Muscle of leg (tissue), 16 donors: ENCODE measurements at places on chromosomes 11 and 22.
A peak's percentile ranks its signal among the peaks of the same experiment; 100 is the strongest.

GRCh38 chr22:28791841-28792490, 8.4 kb downstream of the XBP1 start:
- DNase-seq = no peak

- peak; percentile 27 for DNase-seq
These were observed 452 bp upstream of the ATXN10 start for GRCh38 chr22:45670981-45671782.

GRCh38 chr11:93411705-93412104, 81.2 kb downstream of the DEUP1 start:
- DNase-seq = no peak

DNA sequence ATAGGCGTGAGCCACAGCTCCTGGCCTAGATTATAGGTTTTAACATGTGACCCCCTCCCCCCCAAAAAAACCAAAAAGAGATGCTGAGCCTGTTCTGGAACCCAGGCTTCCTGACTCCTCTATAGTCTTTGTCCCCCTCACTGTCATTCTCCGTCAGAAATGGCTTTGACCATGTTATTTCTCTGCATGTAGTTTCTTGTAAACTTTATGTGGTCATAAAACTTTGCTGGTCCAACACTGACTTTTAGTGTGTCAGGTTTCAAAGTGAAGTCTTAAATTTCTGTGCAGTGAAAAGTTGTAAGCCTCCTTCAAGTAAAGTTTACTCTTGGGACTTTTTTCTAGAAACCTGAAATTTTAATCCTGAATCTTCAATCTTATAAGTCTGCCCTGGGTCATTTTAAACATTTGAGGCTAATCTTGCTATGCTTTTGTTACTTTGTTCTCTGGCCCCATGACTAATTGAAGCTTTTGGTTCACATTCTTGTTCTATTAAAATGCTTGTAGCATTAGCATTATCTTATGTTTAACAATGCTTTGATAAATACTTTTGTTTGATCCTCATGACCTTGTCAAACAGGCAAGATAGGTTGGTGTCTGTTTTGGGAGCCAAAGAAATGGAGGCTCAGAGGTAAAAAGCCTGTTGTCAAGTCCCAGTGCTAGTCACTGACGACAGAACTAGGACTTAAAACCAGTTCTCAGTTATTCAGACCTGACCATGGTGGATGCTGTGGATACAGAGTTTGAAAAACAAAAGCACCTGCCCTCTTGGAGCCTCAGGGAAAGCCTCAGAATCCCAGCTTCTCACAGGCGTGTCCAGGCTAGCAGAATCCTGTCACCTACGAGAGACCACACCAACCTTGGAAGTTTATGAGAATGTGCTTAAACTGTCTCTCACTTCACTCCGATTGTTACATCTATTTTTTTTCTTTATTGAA, 87.7 kb upstream of the HORMAD2 start:
- no peak for DNase-seq

GRCh38 chr11:33065445-33066178, 26.2 kb downstream of the TCP11L1 start:
- DNase-seq = peak; percentile 59

GRCh38 chr22:39300186-39300830, 19.1 kb downstream of the RPL3 start:
- DNase-seq = peak; percentile 84

DNA sequence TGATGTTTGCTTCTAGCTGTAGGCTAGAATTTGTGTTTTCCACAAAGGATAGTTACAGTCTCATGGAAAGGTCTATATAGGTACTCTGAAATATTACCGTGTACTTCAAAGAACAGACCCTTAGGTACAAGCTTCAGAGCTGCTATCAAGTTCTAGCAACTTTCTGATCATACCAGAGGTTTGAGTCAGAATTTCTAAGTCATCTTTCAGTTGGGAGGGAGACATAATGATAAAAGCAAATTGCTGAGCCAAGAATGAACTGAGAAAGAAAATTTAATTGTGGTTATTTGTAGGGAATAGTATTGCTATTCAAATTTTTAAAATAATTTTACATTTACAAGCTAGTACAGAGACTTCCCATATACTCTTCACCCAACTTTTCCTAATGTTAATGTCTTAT, 19.9 kb upstream of the ME3 start:
- DNase-seq = no peak
